Stimulated activated CD8-positive, alpha-beta memory T cell treated with anti-CD3 and anti-CD28 coated beads, Interleukin-7, amount 100 ng/mL, for 24 hours (primary cell): ENCODE measurements at places on chromosomes 6 and 20.

GRCh38 chr20:32523613-32524213 lies 61.4 kb downstream of the NOL4L start:
- no peak for DNase-seq

GRCh38 chr6:40881501-40881900 lies 157.5 kb downstream of the UNC5CL start:
- no peak for DNase-seq

- DNase-seq = no peak
Measured at GRCh38 chr6:116253188-116253504, 729 bp downstream of the TSPYL4 start.

GRCh38 chr6:32852844-32853540 lies 512 bp downstream of the TAP1 start:
- no peak for DNase-seq

DNA sequence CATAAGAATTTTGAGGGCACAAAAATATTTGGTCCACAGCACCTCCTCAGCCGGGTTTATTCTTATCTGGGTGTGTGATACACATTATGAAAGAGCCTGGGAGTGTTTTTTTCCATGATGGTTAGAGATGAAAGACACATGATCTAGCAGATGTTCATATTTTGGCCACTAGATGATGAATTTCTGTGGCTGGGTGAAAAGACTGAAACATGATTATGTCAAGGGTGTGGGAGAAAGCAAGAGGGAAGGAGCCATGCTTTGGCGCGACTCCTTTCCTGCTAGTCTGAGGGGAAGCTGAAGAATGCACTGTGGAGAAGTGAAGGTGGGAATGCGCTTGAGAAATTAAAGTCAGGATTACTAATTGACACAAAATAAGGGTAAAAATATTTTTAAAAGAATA lies 102.3 kb downstream of the SH3BGRL2 start:
- no peak for DNase-seq

DNA sequence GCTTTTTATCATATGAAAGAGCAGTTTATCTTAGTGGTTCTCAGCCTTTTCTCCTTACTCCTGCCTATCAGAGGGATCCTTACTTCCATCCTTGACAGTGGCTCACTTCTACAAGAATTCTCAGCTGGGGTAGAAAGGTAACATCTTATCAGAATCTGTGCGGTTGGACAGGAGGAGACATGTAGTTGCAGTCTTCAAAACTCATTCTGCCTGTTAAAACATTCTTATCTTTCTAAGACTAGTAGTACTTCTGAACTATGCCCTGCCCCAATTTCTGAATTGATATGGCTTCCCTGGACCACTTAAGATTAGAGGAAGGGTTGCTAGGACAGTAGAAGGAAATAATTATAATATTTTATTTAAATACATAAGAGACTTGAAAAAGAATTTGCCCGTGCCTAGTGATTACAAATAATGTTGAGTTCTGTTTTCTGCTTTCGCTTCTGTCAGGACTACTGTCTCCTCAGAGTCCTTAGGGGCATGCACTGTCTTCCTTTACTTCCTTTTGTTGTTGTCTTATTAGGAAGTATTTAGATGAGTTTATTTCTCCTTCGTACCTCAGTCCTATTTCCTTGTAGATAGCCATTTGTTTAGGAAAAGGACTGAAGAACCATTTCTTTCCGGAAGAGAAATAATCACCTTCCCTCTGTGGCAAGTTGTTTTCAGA lies 24.9 kb downstream of the BLTP3A start:
- DNase-seq = no peak

GRCh38 chr6:36967757-36968156 lies 13.2 kb downstream of the PI16 start:
- DNase-seq = no peak

- DNase-seq = peak; percentile 33
Measured at GRCh38 chr6:34391786-34392496, 528 bp downstream of the NUDT3 start.
